ENCODE measurements at places on chromosomes 7 and 10. TPM values are rescaled to one million over a fixed set of nuclear protein-coding genes. Genes with fewer than 3 reads are reported as not detected.

DNA sequence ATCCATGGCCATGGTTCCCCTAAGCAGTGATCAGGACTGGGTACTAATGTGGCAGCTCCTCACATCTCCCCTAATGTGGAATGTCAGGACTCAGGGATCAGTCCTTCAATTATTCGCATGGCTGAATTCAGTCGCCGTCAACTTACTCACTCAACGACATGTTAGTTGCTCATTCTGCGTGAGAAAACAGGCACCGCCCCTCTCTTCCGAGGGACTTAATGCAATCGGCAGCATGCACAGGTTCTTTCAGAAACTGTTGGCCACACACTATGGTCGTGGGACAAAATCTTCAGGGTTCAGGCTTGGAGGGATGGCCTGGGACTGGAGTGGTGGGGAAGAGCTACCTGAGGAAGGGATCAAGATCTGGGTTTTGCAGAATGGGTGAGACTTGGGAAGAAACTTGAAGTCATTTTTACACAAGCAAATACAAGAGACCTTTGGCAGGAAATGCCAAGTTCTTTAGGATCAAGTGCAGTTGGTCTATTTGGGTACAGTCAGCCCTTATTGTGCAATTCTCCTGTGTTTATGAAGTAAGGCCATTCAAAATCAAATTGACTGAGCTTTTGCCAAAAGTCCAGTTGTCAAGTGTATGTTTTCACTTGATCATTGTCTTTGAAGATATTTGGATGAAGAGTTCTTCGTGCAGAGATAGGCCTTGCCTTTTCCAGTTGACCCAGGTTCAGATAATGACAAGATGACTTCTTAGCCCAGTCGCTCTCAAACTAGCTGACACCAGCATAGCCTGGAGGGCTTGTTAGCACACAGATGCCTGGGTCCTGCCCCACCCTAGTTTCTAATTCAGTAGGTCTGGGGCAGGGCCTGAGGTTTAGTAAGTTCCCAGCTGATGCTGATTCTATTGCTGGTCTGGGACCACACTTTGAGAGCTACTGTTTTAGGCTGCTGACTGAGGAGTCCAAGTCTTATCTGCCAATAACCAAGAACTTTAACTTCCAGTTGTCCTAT, 48.5 kb downstream of the LRRC18 start:
- H3K27me3 ChIP-seq = peaks cover 9% of the 10 kb centered on the region
- H3K4me1 ChIP-seq = no peaks in the 10 kb centered on the region
- H3K27ac ChIP-seq = no peak overlapping the region
- DNase-seq = no peak

The RNF133 gene
- 0.22 TPM for total RNA-seq

The RP9 gene
- total RNA-seq = 21.2 TPM

The CCL26 gene
- total RNA-seq = 1.00 TPM

DNA sequence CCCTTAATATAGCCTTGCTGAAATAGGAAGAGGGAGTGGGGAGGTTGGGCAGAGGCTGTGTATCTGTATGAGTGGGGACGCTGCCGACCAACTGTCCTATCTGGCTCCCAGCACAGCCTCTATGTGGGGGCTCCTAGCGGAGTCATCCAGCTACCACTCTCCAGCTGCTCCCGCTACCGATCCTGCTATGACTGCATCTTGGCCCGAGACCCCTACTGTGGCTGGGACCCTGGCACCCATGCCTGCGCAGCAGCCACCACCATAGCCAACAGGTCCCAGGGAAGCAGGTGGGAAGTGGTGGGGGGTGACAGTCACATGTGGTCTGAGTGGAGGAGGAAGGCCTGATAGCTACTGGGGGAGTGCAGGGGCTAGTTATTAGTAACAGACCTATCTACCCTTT, 6.6 kb downstream of the MRPL43 start:
- no peak overlapping the region for H3K4me3 ChIP-seq
- no peaks in the 10 kb centered on the region for H3K27me3 ChIP-seq
- H3K27ac ChIP-seq = no peak overlapping the region
- H3K4me1 ChIP-seq = peaks cover 12% of the 10 kb centered on the region
- peak; percentile 52 for DNase-seq
- peaks cover 6% of the 10 kb centered on the region for H3K36me3 ChIP-seq
